ENCODE measurements at places on chromosomes 7 and 10. TPM values are rescaled to one million over a fixed set of nuclear protein-coding genes. Genes with fewer than 3 reads are reported as not detected.

LIPJ gene
- not detected for total RNA-seq

TFPI2 gene
- not detected for total RNA-seq

CPA4 gene
- not detected for total RNA-seq

PBLD gene
- 1.3 TPM for total RNA-seq

IDI2 gene
- not detected for total RNA-seq

GPER1 gene
- 0.46 TPM for total RNA-seq

PPP1R17 gene
- total RNA-seq: not detected

PARD3 gene
- total RNA-seq: 1.4 TPM

MACROH2A2 gene
- 7.1 TPM for total RNA-seq

PIK3AP1 gene
- total RNA-seq: 12.4 TPM

SOSTDC1 gene
- not detected for total RNA-seq

DNA sequence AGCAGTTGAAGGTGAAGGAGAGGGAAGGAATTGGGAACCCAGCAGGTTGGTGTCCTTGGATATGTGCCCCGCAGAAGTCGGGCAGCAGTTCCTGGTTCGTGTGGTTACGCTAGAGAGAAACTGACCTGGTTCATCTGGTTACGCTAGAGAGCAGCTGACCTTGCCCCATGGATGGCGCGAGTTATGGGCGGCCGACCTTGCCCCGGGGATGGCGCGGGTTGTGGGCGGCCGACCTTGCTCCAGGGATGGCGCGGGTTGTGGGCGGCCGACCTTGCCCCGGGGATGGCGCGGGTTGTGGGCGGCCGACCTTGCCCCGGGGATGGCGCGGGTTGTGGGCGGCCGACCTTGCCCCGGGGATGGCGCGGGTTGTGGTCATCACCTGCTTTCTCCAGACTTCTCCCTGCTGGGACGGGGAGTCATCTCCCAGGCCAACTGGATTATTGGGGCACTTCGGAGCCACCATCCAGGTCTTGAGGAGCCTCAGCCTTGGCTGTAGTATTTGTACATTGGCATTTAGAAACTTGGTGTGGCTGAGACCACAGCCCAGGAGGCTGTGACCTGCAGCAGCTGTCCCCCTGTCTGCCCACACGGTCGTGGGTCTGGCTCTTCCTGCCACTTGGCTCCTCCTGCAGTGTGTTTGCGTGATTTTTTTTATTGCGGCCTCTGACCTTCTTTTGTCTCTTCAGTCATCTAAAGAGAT lies 6.1 kb downstream of the GET4 start:
- no peak for DNase-seq

DNA sequence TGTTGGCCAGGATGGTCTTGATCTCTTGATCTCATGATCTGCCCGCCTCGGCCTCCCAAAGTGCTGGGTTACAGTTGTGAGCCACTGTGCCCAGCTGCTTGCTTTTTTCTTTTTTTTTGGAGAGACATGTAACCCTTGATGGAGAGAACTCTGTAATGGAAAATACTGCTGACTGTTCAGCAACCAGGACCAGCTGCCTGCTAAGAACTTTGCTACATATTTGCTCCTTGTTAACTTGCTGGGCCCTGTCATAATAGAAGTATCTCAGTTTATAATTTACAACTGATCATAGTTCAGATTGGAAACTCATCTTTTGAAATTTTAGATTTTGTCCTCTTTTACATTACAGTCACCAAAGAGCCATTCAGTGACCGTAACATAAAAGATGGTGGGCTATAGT lies 34.9 kb downstream of the TASOR2 start:
- DNase-seq: no peak

GRCh38 chr7:30301751-30302150 lies 17.4 kb downstream of the ZNRF2 start:
- DNase-seq: no peak

- no peak for DNase-seq
Measured at GRCh38 chr10:80571352-80571751, 33.6 kb downstream of the SH2D4B start.

DNA sequence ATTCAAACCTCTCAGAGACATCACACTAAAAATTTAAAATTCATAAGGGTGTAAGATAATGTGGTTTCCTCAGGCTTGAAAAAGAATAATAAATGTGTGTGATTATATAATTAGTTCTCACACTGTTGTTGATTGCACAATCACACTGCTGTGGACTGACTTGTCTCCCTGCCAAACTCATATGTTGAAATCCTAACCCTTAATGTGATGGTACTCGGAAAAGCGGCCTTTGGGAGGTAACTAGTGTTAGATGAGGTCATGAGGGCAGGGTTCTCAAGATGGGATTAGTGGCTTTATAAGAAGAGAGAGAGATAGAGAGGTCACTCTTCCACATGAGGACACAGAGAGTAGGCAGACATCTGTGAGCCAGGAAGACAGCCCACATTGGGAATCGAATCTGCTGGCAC lies 128.5 kb upstream of the COL1A2 start:
- DNase-seq: no peak

DNA sequence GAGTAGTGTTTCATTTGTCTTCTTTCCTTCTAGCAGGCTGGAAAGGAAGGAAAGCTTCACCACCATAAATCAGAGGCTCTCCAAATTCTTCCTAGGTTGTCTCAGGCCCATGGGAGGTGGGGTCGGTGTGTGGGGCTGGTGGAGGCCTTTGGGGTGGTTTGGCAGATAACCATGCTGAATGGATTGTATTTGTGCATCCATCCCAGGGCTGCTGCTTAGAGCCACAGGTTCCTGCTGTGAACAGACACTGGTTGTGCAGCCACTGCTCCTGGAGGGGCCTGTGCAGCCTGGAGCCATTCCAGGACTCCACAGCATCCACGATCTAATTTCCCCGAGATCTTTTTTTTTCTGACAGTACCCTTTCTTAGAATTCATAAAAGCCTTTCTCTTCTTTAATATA lies 741.8 kb downstream of the SUGCT start:
- no peak for DNase-seq

DNA sequence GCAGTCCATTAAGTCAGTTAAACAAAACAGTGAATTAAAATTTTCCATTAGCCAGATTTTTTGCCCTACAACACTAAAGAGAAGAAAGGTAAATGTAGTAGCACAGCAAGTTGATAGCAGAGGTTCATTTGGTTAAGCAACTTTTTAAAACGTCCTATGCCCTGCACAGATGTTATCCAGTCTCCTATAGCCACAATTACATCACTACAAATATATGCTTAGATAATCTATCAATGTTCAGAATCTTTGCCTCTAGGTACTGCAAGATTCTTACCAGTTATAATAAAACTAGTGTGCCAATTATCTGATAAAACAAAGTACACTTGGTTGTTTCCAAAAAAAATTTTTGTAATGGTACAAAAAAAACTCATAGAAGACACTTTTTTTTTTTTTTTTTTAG lies 175.5 kb upstream of the MYO3A start:
- DNase-seq: no peak

- no peak for DNase-seq
Measured at GRCh38 chr7:94701555-94701973, 45.6 kb upstream of the SGCE start.

GRCh38 chr10:15705298-15705697 lies 14.4 kb downstream of the ITGA8 start:
- DNase-seq: no peak

DNA sequence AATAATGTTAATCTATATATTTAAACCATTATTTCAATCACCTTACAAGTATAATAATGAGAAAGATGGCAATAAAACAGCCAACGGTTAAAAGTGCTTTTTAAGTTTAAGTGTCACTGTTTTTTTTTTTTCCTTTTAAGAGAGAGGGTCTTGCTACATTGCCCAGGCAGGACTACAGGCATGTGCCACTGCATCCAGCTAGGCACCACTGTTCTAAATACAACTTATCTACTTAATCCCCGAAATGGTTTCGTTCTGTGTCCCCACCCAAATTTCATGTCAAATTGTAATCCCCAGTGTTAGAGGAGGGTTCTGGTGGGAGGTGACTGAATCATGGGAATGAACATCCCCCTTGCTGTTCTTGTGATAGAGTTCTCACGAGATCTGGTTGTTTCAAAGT lies 49.7 kb downstream of the TNPO3 start:
- no peak for DNase-seq

GRCh38 chr10:133312016-133312768 lies 3.5 kb downstream of the ZNF511 start:
- no peak for DNase-seq

- no peak for DNase-seq
Measured at GRCh38 chr10:14736043-14736442, 38.7 kb downstream of the FAM107B start.

- no peak for DNase-seq
Measured at GRCh38 chr10:123563994-123564393, 102.2 kb upstream of the GPR26 start.

DNA sequence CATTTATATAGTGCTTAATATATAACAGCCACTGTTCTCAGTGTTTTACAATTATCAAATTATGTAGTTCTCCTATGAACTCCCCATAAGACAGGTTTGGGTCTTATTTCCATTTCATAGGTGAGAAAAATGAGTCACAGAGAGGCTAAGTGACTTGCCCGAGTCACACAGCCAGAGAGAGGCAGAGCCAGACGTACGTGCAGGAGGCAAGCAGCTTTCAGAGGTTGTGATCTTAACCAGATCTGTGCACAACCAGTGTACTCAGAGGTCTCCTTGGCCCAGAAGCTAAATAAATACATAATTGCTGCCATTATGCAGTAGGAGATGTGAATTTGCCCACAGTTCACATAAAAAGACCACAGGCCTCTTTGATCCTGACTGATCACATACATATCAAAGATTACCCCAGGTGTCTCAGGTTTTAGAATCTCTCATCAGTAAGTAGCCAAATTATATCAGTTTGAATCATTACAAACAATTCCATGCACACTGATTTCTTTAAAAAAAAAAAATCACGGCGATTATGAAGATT lies 304.7 kb upstream of the AOAH start:
- no peak for DNase-seq

GRCh38 chr10:43218206-43218950 lies 48.5 kb downstream of the RASGEF1A start:
- no peak for DNase-seq

GRCh38 chr7:151793991-151794507 lies 82.9 kb downstream of the PRKAG2 start:
- no peak for DNase-seq

- DNase-seq: no peak
Measured at GRCh38 chr7:30660331-30661255, 21.7 kb downstream of the CRHR2 start.

- DNase-seq: no peak
Measured at GRCh38 chr10:95526044-95526443, 35.1 kb downstream of the SORBS1 start.

- DNase-seq: no peak
Measured at GRCh38 chr10:129970465-129971364, 6.6 kb upstream of the EBF3 start.

Data from activated T-helper 2 cell treated with anti-CD3 and anti-CD28 coated beads, Interferon-gamma antibody, Interleukin-2, Interleukin-4, amounts not matched to agents 10 μg/mL and 5 μg/mL and 100 μg/mL, durations not matched to agents 14 hours and 24 hours and 36 hours (primary cell).